ENCODE measurements at places on chromosomes 2 and 18.
A peak's percentile ranks its signal among the peaks of the same experiment; 100 is the strongest.

- DNase-seq = no peak
Observed at GRCh38 chr2:165778653-165779451, 15.2 kb downstream of the GALNT3 start.

GRCh38 chr2:216837740-216838139, 22.1 kb downstream of the TNP1 start:
- no peak for DNase-seq

GRCh38 chr2:174522553-174522952, 35.7 kb upstream of the GPR155 start:
- DNase-seq = peak; percentile 65

- no peak for DNase-seq
Observed at GRCh38 chr2:200845669-200846325, 18.7 kb downstream of the CLK1 start.

GRCh38 chr2:88658326-88658725, 31.1 kb upstream of the EIF2AK3 start:
- no peak for DNase-seq

- DNase-seq = no peak
Observed at GRCh38 chr2:198136142-198136541, 331.7 kb downstream of the PLCL1 start.

DNA sequence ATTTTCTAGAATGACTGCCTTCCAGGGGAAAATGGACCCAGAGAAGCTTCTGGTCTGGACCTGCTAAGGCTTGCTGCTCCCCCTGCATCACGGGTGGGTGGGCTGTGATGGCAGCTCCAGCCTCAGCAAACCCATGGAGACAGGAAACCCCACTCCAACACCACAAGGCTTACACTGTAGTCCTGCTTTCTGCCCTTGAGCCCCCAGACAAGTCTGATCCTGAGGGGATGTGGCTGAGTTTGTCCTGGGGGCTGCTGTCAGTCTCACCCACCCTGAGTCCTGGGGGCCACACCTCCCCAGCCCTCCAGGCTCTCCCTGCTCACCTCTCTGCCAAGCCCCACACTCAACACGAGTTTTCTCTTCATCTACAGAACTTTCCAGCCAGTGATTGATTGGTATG, 279.4 kb downstream of the EIPR1 start:
- DNase-seq = no peak

DNA sequence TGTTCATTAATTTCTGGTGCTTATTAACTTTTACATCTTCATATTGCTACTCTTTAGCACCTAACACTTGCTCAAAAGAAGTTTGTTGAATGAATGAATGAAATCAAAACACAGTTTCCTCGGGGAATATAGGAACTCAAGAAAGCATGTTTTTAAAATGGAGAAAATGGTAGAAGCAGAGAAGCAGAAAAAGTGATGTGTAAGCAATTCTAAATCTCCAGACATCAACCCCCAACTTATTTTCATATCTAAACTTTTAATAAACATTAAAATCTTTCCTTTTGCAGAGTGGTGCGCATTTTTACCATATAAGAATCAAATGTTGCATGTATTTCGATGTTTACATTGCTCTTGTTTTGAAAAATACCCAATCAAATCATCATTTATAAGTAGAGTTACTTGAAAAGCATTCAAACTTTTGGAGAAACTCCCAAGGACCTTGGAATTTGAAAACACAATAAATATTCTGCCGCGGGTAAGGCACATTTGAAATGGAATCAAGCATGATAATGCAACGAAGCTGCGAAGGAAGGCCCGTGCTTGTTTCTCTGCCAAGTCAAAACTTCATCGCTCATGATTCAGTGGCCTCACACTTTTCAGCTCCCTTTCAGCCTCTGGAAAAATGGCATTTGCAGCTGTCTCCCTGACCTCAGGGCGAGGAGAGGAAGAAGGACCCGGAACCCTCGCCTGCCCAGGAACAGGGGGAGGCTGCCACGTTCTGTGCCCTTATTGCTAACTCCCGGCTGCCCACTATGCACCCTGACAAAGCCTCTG, 26.7 kb upstream of the SMIM21 start:
- DNase-seq = no peak

DNA sequence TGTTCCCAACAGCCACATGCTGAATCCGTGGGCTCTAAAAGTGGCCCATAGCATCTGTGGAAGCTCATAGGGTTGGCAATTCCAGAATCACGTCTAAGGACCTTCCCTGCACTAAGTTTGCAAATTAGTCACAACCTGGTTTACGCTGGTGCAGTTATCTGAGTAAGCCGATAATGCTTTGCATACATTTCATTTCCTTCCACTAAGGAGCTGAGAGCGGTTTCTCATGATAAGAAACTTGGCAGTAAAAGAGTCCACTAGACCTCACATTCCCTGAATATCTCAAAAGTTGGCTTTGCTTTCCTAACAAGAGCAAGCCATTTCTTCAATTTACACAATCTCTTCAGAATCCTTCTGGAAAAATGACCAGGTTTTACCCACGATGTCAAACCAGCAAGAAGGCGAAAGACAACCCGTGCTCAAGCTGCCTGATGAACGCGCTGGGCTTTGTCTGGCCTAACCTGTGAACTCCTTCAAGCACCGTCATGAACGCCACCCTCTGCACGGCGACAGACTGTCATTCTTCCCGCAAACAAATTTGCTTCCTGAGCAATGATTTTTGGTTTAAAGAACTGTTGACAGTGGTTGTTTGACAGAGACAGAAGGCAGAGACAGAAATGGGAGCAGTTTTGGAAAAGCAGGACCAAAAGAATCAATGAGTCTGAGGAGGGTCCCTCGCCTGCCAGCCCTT, 73.0 kb upstream of the COPS8 start:
- no peak for DNase-seq

GRCh38 chr2:44934038-44934982, 7.2 kb upstream of the SIX3 start:
- no peak for DNase-seq

- no peak for DNase-seq
Observed at GRCh38 chr2:130728007-130728454, 839 bp upstream of the GPR148 start.

GRCh38 chr2:85994897-85995647, 106.3 kb upstream of the ST3GAL5 start:
- no peak for DNase-seq

GRCh38 chr2:26959331-26959730, 11.1 kb upstream of the MAPRE3 start:
- DNase-seq = no peak

DNA sequence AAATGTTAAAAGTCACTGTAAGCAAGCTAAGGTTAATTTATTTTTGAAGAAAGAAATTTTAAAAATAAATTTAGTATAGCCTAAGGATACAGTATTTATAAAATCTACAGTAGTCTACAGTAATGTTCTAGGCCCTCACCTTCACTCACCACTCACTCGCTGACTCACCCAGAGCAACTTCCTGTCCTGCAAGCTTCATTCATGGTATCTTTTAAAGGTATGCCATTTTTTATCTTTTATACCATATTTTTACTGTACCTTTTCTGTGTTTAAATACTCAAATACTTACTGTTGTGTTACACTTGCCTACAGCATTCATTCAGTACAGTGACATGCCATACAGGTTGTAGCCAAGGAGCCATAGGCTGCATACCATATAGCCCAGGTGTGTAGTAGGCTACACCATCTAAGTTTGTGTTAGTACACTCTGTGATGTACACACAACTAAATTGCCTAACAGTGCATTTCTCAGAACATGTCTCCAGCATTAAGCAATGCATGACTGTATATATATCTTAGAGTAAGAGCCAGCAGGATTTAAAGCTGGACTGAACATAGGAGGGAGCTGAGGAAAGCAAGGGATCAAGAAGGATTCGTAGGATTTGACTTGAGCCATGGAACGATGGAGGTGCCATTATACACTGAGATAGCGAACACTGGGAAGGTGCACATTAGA, 83.1 kb upstream of the KLF7 start:
- DNase-seq = no peak

DNA sequence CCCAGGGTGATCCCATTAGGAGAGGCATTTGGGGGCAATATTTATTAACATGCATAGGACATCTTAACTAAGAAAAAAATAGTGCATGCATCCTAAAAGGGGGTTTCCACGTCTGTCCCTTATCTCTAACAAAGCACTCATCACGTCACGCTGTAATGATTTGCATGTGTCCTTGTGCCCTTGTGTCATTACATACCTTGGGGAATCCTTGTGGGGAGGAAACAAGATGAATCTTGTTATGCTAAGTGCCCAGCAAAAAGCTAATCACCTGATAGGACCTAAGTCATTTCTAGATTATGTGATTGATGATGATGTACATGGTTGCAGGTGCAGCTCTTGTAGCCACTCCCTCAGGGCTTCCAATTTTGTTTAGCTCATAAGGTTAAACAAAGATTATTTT, 250.9 kb downstream of the FBXO15 start:
- DNase-seq = no peak

DNA sequence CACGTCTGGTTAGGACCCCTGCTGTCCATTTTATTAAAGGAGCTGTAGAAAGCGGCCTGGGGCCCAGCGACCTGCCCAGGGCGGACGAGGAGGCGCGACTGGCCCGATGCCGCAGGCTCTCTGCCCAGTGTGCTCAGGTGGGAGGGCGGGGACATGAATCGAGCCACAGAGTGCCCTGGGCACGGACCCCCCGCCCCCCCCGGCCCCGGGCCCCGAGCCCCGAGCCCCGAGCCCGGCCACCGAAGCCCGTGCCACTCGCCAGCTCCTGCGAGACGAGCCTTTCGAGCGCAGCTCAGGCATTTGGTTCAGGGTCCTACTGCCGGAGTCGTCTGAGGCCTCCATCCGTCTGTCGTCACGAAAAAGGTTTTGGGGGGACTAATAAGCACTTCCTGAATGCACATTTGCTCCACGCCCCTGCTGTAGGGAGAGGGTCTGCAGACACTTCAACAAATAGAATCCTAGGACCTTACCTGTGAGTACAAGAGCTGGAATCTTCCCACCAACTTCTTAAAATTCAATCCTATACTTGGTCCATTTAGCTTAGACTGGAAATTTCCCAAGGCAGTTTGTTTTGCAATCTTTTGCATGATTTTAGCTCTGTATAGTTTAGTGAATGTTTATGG, 602 bp upstream of the ADAM17 start:
- DNase-seq = no peak

DNA sequence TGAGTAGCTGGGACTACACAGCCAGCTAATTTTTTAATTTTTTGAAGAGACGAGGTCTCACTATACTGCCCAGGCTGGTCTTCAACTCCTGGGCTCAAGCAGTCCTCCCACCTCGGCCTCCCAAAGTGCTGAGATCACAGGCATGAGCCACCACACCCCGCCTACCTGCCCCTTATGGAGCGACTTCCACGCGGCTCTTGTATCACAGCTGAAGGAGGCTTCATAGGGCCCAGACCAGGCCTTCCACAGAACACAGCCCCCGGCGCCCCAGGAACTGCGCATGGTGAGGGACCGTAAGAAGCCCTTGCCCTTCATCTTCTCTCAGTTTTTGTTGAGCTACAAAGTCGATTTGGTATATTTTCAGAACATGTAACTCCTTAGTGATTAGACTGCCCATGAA, 220.3 kb downstream of the KLHL29 start:
- no peak for DNase-seq

DNA sequence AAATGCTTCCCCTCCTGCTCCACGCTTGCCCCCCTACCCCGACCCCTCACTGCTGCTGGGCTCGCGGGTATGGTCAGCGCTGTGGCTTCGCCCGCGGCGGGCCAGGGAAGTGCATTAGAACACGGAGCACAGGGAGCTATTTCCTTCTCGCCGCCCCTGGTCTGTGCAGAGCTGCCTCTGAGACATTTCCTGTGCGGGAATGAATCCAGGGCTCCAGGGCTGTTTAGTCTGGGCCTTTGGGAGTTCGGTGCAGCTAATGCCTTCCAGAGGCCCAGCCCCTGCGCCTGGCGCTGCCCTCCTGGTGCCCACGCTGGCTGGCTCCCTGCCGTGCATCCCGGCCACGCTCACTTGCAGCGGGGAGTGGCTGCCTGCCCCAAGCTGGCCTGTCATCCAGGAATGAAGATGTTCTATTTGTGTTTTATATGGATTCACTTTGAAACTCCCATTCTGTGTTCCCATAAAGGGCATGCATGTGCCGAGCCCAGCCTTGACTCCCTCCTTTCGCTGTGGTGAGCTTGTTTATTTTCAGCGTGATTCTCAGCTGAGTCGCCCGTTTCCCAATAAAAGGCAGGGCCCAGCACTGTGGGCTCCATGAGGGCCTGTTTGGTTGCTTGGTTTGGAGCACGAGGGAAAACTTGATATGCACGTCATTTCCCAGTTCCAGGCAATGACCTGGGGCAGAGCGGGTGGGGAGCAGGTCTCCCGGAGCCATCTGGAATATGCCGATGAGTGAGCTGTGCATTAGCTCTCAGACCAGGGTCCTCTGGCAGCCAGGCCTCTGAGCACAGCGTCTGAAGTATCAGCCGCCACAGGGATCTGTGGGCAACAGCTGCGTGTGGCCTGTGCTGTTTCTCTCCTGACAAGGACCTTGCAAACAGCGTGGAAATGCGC, 42.7 kb downstream of the SH3RF3 start:
- DNase-seq = no peak

DNA sequence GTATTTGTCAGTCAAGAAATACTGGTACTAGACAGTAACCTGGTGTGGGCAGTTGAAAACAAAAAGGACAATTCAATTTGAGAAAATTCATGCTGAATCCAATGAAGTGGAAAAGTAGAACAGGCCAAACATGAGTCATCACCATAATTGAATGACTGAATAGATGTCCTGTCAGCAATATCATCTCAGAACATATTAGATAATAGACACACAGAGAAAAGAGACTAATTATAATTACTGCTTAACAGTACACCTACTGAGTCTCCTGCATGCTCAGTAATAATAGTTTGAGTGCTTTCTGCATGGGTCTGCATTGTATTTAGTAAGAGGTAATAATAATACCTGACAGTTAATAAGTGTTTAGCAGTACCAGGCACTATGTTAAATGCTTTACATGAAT, 138.6 kb upstream of the ZC3H15 start:
- DNase-seq = no peak

All from putamen (tissue), 1 donor.